ENCODE measurements at places on chromosomes 11 and 22.
A peak's percentile ranks its signal among the peaks of the same experiment; 100 is the strongest.

DNA sequence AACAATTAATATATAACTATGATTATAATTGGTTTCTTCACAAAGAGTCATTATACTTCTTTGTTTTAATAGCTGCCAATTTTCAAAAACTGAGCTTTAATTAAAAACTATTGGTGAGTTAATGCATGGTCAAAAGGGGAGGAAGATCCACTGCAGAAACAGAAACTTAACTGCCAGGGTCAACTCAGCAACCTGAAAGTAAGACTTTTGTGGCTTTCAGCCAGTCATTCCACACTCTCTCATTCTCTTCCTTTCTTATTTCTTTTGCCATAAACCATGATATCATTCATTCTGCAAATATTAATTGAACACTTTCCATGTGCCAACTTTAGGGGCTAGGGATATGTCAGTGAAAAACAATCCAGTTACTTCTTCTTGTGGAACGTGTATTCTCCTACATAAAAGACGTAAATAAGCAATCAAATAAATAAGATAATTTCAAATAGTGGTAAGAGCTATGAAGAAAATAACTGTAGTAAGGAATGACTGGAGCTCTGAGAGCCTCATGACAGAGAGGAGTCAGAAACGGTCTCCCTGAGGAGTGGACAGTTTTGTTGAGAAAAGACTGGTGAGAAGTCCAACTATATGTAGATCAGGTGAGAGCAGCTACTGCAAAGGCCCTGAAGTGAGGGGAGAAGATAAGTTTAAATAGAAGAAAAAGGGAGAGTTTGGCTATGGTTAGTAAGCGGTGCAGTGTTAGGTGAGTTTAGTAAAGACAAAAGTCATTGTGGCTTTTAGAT, 130.5 kb downstream of the GRIA4 start:
- no peak for DNase-seq

- DNase-seq: peak; percentile 96
Observed at GRCh38 chr11:102599642-102600261, 25.4 kb downstream of the MMP20 start.

- no peak for DNase-seq
Observed at GRCh38 chr11:126853732-126854131, 146.8 kb downstream of the KIRREL3 start.

GRCh38 chr11:66835768-66836405, 7.4 kb upstream of the RCE1 start:
- DNase-seq: peak; percentile 87

- DNase-seq: no peak
Observed at GRCh38 chr11:114586797-114587196, 8.8 kb downstream of the NXPE4 start.

DNA sequence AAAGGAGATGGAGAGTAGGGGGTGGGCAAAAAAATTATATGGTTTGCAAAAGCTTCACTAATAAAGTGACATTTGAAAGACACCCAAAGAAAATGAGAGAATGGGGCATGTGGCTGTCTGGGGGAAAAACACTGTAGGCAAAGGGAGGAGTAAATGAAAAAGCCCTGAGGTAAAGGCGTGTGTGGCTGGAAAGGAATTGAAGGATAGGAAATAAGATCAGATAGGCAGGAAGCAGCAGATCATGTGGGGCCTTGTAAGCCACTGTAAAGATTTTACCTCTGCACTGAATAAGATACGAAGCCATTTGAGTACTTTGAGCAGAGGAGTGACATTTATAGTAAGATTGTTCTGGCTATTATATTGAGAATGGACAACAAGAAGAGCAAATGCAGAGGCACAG, 49.8 kb upstream of the FDX1 start:
- no peak for DNase-seq

DNA sequence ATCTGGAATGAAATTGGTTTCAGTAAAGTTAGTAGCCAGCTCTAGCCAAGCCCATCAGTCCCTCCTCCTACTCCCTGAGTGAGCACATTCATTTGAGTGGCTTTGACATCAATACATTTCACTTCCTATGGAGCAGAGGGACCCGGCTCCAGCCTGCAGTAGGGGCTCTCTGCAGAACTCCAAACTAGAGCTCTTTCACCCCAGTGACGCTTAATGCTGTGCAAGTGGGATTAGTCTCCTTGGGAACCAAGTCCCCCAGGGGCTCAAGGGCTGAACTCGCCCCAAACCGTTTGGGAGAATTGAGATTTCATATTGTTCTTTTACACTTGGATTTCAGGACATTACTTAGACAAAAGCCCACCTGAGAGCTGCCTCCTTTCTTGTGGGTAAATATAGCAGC, 4.4 kb upstream of the FAM181B start:
- no peak for DNase-seq

DNA sequence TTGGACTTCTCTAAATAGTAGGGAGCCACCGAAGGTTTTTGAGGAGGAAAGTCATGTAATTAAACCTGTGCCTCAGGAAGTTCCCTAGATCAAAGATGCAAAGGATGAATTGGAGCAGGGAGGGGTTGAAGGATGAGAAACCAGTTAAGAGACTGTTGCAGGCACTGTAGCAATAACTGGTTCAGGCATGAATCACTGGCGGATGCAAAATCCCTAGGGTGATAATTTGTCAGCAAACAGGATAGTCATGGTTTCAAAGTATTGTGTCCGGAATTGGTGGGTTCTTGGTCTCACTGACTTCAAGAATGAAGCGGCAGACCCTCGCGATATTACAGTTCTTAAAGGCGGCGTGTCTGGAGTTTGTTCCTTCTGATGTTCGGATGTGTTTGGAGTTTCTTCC, 19.9 kb downstream of the TRIOBP start:
- peak; percentile 76 for DNase-seq

All from amniotic epithelial cell (primary cell).